ENCODE measurements at places on chromosomes 3 and 15. TPM values are rescaled to one million over a fixed set of nuclear protein-coding genes. Genes with fewer than 3 reads are reported as not detected.
A peak's percentile ranks its signal among the peaks of the same experiment; 100 is the strongest.

Gene PIERCE2
- total RNA-seq: not detected

DNA sequence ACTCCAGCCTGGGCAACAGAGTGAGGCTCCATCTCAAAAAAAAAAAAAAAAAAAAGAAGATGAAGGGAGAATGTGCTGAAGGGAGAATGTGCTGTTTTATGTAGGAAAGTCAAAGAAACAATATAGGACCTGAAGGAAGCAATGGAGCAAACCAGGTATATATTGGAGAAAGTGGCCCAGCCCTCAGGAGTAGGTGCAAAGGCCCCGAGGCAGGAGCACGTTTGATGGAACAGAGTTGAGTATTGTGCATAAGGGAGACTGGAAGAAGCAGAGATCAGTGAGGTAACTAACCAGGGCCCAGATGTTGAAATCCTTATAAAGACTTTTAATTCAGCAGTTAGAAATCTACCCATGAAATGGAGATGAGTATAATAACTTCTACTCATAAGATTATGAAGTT, 79.6 kb downstream of the MAP2K5 start:
- no peak for DNase-seq

DNA sequence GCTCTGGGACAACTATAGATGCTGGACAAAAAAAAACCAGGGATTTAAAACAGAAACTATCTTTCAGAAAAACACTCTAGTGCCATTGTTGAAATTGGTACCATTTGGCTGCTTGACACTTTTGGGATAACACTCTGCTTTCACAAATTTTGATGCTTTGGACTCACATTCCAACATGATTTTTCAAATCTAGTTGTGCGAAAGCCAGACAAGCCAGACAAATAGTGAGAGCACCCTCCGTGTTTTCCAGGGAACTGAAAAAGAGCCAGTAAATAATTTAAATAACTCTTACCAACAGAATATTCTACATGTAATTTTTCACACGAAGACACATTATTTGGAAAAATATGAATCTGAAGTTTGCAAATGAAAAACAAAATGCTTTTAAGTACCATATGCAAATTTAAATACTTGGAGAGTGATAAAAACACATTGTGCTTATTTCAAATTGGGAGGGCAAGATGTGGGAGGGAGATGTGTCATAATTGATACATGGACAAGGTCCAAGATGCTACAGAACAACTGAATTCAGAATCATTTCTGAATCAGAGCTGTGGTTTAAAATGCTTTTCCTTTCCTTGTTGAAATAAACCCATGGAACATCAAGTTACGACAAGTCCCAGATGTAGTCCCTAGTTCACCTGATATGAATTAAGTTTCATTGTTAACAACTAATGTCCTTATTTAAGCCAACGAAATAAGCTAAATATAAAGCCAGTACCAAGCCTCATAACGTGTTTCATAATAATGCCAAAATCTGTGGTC, 144.2 kb upstream of the SOX2 start:
- DNase-seq: no peak

DNA sequence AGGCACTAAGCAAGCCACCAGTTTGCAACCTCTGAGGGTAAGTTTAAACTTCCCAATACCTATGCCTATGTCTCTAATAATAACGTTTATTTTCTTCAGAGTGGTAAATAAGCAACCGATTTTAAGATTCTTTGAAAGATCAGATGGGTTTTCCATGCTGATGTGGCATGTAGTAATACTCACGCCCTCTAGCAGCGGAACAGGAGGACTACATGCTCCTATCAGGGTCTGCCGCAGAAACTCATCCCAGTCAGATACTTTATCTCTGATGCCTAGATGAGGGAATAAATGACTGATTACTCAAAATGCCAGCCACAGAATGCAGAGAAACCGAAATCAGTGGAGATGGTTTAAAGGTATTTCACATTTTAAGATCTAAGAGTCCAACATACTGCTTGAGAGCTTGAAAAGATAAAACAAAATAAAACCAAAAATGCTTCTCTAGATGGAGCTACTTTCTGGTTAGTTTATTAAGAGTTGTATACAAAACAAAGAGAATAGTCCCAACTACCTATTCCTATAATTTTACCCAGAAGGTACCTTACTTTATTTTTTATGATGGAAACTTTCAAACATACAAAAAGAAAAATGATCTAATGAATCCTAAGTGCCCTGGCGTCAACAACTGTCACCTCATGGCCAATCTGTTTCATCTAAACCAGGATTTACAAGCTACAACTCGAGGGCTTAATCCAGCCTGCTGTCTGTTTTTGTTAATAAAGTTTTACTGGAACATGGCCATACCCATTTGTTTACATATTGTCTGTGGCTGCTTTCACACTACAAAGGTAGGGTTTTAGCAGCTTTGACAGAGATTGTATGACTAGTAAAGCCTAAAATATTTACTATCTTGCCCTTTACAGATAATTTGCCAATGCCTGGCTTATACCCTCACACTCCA, 37.5 kb upstream of the STIMATE start:
- DNase-seq: peak; percentile 52

DNA sequence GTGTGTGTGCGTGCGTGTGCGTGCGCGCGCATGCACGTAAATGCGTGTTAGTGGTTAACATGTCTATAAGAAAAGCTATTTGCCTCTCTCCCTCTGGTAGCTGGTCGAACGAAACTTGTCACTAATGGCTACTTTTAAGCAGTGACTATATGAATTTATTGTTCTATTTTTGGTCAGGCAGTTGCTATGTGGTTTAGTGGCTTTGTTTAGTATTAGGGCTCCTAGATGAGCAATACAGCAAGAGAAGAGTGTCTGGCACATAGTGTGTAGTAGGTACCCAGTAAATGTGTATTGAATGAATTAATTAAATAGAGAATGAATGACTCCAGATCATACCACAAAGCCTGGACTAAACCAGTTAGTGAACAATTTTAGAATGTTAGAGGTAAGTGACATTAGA, 171.6 kb downstream of the PPM1L start:
- DNase-seq: no peak

Data from activated naive CD4-positive, alpha-beta T cell treated with anti-CD3 and anti-CD28 coated beads, Interleukin-2, amount 50 U/mL, for 72 hours (primary cell).